ENCODE measurements at places on chromosomes 5 and 9.

DNA sequence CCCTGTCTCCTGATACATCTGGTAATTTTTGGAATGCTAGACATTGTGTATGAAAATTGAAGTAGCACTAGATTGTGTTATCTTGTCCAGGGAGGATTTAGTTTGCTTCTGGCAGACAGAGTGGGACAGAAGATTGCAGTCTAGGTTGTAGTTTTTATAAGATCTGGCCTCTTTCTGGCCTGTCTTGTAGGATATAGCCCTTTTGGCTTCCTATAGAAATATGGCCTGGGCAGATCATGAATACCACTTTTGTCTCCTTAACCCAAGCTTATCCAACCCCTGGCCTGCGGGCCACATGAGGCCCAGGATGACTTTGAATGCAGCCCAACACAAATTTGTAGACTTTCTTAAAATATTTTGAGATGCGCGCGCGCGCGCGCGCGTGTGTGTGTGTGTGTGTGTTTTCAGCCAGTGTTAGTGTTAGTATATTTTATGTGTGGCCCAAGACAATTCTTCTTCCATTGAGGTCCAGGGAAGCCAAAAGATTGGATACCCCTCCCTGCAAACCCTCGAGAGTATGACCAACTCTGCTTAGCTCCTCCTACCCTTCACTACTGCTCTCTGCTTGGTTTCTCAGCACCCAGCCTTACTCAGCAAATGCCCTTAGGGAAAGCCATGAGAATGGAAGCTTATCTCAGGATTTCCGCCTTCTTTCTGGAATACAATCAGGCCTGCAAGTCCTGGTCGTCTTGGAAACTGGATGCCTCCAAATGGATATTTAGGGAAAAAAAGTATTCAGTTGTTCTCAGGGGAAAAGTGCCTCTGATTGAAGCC, 26.5 kb downstream of the ANKRD33B start:
- no peak for DNase-seq

- DNase-seq = no peak
Observed at GRCh38 chr5:124399426-124399961, 346.9 kb downstream of the ZNF608 start.

GRCh38 chr9:23229890-23230317, 596.1 kb downstream of the ELAVL2 start:
- DNase-seq = no peak

GRCh38 chr5:153674356-153674755, 183.9 kb downstream of the GRIA1 start:
- DNase-seq = no peak

DNA sequence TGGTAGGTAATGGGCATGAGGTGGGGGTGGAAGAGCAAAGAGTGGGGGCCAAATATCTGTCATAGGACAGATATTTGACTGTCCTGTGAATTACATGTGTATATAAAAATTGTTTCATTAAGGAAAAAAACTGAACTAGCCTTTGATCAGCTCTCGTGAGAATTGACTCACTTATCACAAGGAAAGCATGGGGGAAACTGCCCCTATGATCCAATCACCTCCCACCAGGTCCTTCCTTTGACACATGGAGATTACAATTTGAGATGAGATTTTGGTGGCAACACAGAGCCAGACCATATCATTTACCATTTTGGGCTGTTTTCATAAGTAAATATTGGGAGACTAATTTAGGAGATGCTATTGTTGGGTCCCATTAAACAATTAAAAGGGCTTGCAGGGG, 63.2 kb upstream of the FYB1 start:
- no peak for DNase-seq

GRCh38 chr9:137064027-137064879, 6.1 kb downstream of the SAPCD2 start:
- peak; percentile 49 for DNase-seq

DNA sequence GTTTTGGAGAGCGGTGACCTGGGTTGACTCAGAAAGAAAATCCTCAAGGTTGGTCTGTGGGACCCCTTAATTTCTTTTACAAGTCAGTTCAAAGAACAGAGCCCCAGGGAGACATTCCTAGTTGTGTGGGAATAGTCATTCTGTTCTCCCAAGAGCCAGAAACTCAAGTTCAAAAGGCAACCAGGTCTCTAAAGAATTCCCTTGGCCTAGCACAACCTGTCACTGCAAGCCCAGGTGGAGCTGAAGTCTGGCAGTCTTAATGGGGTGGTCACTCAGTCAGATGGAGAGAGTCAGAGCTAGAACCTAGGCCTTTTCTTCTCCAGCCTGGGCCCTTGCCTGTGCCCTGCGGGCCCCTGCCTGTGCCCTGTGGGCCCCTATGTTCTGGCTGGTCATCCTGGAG, 37.5 kb upstream of the CDKN2AIPNL start:
- DNase-seq = no peak

GRCh38 chr5:160324886-160325285, 12.5 kb upstream of the CCNJL start:
- no peak for DNase-seq

DNA sequence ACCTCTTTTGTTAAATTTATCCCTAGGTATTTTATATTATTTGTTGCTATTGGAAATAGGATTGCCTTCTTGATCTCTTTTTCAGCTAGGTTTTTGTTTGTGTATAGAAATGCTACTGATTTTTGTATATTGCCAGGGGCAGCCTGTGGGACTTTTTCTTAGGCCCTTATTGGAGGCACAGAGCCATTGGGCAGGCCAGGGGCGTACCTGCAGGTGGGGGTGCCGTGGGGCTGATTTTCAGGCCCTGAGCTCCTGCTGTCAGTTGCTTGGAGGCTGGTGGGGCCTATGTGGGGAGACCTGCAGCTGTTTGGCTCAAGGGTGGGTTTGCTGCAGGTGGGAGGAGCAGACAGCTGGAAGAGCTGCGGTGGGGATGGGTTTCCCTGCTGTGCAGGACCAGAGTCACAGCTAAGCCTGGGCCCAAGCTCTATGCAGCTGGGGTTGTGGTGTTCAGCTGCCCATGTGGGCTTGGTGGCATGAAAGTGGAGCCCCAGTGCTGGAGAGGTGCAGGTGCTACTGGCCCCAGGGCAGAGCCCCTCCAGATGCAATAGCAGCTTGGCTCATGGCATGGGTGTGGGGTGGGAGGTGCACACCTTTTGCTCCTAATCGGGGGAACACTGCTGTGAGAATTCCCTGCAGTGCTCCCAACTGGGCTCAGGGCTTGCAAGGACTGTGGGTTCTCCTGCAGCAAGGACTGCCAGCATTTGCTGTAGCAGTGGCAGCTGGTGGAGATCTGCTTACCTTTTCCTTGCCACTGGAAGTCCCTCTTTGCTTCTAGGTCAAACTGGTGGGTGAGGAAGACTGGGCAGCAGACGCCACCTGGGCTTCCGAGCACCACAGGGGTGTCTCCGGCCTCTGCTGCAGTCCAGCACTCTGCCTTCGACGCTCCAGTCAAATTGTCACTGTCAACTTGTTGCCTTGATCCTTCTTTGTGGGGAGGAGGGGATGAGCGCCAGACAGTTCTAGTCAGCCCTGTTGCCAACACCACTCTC, 7.6 kb upstream of the CLPTM1L start:
- no peak for DNase-seq

DNA sequence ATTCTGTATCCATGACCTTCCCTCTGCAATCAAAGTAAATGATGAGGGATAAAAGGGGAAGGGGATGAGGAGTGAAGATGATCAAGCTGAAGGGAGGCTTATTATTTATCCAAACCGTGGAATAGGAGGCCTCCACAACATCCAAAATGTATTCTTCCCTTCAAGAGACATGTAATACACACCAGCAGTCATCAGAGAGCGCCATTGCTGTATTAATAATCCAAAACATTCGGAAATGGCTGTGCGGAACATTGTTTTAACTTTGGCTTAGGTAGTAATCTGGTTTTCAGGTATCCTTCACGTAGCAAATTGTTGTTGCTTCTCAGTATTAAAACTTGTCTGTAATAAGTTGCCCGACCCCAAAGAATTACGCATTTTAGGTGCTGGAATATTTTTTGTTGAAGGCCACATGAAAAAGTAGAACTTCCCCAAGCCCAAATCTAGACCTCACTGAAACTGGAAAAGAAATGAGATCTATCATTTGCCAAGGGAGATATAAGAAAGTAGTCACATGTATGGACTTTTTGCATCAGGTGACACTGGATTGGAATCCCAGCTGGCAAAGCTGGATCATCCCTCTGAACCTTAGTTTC, 2.6 kb upstream of the BOD1 start:
- DNase-seq = peak; percentile 77

DNA sequence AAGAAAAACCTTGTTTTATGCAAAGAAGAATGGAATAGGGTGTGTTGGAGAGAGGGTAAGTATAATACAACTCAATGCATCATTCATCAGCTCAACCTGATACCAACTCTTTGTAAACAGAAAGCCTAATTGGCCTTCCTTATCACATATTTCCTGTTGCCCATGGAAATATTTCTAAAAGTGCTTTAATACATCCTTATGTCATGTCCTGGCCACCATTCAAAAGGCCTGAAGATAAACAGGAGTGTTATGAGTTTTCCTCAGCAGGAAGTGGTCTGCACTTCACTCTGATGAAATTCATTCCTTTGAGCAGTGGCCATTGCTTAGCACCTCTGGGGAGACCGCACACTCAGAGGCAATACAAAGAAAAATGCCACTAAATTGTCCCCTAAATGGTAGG, 511.2 kb downstream of the SEMA5A start:
- DNase-seq = no peak

- DNase-seq = no peak
Observed at GRCh38 chr9:132061526-132061925, 18.1 kb downstream of the MED27 start.

All from CD4-positive, alpha-beta T cell (primary cell).